AML-193 (cell line): ENCODE measurements at places on chromosomes 5 and 9.
A peak's percentile ranks its signal among the peaks of the same experiment; 100 is the strongest.

GRCh38 chr5:152736906-152737305 is 331.8 kb upstream of the NMUR2 start:
- DNase-seq, result no peak

GRCh38 chr9:121326130-121326838 is 43.8 kb downstream of the STOM start:
- no peak for DNase-seq

DNA sequence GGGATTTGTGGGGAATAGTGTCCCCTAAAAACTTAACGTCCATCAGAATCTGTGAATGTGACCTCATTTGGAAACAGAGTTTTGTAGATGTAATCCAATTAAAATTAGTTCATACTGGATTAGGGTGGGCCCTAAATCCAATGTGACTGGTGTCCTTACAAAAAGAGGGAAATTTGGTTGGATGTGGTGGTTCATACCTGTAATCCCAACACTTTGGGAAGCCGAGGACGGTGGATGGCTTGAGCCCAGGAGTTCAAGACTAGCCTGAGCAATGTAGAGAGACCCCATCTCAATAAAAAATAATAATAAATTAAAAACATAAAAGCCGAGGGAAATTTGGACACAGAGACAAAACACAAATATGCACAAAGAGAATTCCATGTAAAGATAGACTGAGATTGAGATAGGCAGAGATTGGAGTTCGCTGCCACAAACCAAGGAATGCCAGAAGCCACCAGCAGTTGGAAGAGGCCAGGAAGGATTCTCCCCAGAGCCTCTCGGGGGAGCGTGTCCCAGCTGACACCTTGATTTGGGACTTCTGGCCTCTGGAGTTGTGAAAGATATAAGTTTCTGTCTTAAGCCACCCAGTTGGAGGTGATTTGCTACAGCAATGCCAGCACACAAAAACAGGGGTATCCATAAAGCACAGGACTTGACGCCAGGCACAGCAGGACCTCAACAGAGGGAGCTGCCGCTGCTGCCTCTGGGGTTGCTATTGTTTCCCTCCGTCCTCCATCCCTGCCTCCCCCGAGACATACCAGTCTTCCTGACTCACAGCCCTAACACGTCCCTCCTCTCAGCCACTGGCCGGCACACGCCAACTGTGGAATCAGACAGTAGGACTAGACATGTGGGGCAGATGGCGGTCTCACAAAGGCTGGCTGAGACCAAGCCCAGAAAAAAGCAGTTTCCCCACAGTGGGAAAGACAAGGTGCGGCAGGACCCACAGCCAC is 73.8 kb upstream of the IL17B start:
- no peak for DNase-seq

- DNase-seq, result no peak
Observed at GRCh38 chr9:892123-892522, 50.6 kb downstream of the DMRT1 start.

- DNase-seq, result no peak
Observed at GRCh38 chr9:119216651-119217331, 152.4 kb downstream of the BRINP1 start.

DNA sequence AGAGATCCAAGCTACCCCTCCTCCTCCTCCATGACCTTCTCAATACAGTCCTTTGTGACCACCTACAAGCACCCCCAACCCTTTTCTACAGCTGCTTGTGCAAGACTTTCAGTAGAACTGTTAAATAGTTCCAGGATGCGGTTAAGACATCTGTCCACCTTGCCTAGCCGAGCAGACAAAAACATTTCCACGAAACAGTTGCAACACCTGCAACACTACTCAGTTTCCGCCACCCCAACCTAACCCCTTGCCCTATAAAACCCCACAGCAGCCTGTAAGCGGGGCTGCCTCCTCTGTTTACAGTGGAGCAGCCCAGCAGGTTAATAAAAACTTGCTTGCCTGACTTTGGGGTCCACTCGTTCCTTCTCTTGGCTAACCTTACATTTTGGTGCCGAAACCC is 1803.5 kb upstream of the CDH6 start:
- DNase-seq, result no peak

DNA sequence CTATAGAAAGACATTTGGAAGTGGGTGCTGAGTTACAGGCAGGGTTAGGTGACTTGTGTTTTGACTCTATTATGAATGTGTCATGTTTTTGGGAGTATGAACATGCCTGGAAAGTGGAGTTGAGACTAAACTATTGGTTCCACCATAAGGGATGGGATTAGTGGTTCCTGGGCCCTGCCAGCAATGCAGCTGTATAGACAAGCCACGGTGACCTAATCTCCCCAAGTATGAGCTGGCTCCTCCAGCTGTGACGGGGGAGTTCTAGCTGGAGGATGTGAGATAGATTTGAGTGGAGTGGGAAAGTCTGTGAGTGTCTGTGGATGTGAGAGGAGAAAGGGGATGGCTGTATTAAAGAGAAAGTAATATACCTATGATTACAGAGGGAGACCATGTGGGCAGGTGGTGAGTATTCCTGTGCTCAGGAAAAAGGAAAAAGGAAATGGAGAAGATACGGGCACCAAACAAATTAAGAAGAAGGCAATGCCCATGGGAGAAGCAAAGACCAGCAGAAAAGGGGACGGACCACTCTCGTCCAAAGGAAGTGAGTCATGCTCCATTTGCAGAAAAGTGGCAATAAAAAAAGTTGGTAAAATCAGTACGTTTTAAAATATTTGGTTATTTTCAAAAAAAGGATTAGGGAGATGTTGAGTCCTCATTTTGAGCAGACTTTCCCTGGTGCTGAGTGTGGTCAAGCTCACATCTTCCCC is 48.3 kb upstream of the ICE1 start:
- no peak for DNase-seq

DNA sequence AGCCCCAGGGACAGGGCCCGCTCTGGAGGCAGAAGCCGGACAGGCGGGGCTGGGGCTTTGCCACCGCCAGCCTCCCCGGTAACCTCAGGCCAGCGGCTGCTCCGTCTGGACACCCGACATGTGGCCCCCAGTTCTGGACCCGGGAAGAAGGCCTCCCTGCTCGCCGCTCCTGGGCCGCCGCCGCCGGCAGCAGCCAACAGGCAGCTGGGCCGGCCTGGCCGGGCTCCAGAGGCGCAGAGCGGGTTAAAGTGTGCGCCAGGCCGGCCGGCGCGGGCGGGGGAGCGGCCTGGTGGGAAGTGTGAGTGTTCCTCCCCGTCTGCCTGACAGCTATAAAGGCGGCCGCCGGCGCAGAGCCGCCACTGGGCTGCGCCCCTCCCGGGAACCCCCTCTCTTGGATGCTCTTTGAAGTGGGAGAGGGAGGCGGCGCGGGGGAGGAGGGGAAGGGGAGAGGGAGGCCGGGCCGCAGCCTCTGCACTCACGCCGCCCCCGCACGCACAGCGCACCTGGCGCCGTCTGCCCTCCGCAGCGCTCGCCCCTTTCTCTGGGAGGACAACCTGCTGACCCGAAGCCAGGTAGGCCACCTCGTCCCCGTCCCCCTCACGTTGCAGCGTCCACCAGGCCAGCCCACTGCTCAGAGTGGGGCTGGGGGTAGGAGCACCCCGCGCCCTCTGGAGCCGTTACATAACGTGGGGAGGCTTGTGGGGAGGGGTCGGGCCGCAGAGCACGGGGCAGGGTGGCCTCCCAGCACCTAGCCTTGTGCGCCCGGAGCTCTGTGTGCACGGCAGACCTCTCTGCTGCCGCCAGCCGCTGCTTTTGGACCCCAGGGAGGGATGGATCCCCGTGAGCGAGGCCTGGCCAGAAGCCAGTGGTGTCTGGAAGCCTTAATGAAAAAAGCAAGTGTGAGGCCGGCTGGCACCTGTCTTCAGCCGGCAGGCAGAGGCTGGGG is at the start of gene ADAMTSL2:
Gene ADAMTSL2, plus strand, starts transcription at position 359 of the 946 bp plus-strand sequence. CDS start 2,009 bp downstream, outside the sequence.
- DNase-seq, result no peak

GRCh38 chr9:3646226-3646625 is 120.4 kb upstream of the RFX3 start:
- DNase-seq, result peak; percentile 11

DNA sequence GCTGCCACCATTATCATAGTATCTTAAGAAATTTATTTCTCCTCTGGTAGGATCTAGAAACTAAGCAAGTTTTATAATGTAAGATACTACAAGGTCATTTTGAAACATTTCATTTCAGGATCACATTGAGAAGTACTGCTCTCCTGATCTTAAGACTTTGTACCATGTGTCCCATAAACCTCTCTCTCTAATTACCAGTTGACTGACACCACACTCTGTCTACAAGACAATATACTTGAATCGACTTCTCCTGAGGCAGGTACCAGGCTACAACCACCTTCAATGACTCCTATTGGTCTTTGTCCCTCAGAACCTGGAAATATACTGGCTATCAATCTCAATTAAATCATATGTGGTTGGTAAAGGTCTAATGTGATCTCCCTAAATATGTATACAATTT is 597.0 kb downstream of the PTPRD start:
- DNase-seq, result no peak

DNA sequence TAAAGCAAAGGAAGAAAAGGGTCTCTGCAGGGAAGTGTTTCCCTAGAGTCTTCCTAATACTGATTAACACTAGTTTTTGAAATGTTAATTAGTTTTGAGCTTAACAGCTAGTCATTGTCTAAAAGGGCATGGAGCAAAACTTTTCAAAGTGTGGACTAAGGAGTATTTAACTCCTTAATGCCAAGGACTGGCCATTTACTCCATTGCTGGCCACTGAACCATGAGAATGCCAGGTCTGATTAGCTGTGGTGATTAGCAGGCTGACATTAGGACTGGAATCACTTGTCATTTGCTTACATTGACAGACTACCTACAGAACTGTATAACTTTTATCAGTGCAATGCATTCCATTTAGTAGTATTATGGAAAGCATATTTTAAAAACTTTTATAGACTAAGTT is 987.0 kb downstream of the NR2F1-AS1 start:
- no peak for DNase-seq

GRCh38 chr5:68711293-68712200 is 382.3 kb upstream of the SLC30A5 start:
- no peak for DNase-seq

GRCh38 chr5:78566747-78567425 is 81.7 kb downstream of the LHFPL2 start:
- no peak for DNase-seq

DNA sequence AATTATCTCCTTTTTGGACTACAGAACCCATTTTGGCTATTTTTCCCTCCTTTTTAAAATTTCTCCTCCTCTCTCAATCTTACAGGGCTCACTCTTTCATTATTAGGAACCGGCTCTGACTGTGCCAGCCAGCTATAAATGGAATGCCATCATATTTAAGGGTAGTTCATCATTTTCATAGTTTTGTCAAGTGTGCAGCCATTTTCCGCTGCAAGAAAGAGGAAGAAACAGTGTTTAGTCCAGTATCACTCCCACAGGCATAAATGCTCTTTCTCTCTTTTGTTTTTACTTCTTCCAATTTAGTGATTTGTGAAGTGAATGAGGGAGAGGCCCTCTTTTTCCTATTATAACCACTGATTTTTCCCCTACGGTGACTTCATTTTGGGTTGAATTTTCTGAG is 290.0 kb downstream of the NR3C1 start:
- DNase-seq, result no peak

- DNase-seq, result no peak
Observed at GRCh38 chr5:39658866-39659265, 234.1 kb upstream of the DAB2 start.

GRCh38 chr5:8491254-8491653 is 622.3 kb downstream of the MTRR start:
- no peak for DNase-seq

DNA sequence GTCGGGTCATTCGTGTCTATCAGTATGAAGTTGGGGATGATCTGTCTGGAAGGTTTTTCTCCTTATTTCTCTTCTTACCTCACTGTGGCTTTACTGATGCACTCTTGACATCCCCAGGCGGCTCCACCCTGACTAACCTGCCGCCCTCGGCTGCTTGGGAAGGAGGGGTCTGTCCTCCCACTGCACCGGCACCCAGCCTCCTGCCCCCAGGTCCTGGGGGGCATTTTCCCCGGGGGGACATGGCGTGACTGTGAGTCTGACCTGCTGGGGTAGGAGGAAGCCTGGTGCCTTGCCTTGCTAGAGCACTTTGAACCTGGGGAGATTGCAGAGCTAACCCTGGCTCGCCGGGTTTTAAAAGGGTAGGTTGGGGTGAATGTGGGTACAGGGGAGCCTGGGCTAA is 27.5 kb downstream of the DYNC2I2 start:
- DNase-seq, result no peak

DNA sequence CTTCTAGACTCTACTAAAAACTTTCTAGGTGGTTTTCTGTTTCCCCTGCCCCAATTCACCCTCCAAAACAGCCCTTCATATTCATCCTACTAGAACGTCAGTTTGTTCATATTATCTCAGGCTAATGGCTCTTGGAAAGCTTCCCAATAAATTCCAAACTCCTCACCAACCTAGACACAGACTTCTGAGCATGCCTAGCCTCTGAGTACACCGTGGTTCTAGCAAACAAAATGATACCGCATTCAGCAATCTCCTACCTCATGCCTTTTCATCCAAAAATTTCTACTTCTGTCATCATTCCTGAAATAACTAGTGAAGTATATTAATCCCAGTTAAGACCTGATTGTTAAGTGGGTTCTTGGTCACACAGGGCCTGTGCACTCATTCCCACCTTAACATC is 46.5 kb upstream of the NR5A1 start:
- DNase-seq, result no peak

DNA sequence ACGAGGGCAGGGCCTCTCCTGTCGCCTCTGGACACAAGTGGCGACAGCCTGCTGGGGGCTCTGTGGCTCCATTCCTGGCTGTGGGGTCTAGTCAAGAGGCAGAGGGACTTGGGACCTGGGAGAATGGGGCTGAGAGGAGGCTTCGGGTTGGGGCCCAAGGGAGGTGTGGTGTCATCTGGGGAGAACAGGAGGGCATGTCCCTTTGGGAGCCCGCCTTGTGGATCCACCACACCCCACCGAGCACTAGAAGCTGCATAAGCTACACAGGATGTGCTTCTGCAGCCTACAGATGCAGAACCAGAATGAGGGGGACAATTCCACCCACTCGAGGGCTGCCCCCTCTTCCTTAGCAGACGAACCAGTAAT is 3.9 kb upstream of the MAN1B1 start:
- no peak for DNase-seq

GRCh38 chr5:102858808-102859207 is 103.7 kb downstream of the PAM start:
- no peak for DNase-seq

GRCh38 chr9:127923771-127924170 is 6.8 kb downstream of the PIP5KL1 start:
- no peak for DNase-seq

- peak; percentile 68 for DNase-seq
Observed at GRCh38 chr5:139392678-139393496, 2.0 kb downstream of the PROB1 start.

- DNase-seq, result no peak
Observed at GRCh38 chr5:136197462-136198142, 4.6 kb upstream of the SMIM32 start.

- no peak for DNase-seq
Observed at GRCh38 chr9:100038472-100038871, 60.3 kb downstream of the ERP44 start.
